ENCODE measurements at places on chromosomes 13 and 19. TPM values are rescaled to one million over a fixed set of nuclear protein-coding genes. Genes with fewer than 3 reads are reported as not detected.

ZNF625 gene
- total RNA-seq: not detected

ZNF66 gene
- not detected for total RNA-seq

NEK5 gene
- total RNA-seq: 0.08 TPM

RUBCNL gene
- 0.07 TPM for total RNA-seq

UNC13A gene
- total RNA-seq: 1.00 TPM

GPC6 gene
- 5.9 TPM for total RNA-seq

ZNF600 gene
- total RNA-seq: 0.13 TPM

MYBPC2 gene
- not detected for total RNA-seq
